ENCODE measurements at places on chromosomes 13 and 19.

GRCh38 chr13:24308068-24308445 lies 1.3 kb upstream of the C1QTNF9 start:
- no peak for DNase-seq

DNA sequence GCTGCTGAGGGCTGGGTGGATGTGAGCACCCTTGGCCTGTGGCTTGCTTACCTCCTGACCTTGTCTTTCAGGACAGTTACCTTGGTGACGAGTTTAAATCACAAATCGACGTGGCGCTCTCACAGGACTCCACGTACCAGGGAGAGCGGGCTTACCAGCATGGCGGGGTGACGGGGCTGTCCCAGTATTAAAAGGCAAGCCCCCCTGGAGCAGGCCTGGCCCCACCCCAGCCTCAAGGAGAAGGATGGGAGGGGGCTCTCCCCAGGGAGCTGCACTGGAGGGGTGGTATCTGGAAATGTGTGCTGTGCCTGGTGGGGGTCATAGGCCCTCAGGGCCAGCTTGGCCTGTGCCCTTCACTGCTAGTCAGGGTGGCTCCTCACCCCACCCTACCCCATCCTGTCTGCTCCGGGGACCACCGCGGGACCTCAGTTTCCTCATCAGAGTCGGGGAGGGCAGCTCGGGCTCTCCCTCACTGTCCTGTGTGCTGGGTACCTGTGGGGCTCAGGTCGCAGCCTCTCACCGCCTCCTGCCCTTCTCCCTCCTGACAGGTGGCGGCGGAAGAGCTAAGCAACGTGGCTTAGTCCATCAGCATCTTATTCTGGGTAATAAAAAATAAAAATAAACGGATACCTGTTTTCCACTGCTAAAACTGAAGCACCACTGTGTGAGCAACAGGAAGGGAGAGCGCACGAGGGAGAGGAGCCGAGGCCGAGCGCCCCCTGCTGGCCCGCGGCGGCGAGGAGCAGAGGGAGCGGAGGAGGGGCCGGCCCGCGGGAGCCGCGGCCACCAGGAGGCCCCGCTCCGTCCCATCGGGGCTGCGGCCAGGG lies 29.8 kb downstream of the CERS1 start:
- DNase-seq = peak; percentile 52

- no peak for DNase-seq
Observed at GRCh38 chr19:39236527-39236926, 8.3 kb downstream of the IFNL3 start.

GRCh38 chr19:35209646-35210045 lies 18.9 kb downstream of the FAM187B start:
- no peak for DNase-seq

DNA sequence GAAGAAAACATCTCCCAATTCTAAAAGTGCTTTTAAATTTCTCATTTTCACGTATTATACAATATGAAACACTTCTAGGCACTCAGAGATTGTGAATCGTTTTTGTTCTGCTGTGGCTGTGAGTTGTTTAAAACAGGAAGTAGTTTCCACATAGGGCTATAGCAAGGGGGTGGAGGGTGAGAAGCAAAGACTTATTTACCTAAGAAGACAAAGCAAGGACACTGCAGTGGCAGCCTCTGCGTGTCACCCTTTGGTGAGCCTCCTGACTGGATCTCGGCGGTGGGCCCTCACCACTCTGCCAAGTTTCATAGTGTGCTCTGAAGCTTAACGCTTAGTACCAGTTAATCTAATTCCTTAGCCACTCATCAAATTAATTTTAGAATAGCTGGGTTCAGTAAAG lies 56.8 kb downstream of the TNFSF13B start:
- no peak for DNase-seq

DNA sequence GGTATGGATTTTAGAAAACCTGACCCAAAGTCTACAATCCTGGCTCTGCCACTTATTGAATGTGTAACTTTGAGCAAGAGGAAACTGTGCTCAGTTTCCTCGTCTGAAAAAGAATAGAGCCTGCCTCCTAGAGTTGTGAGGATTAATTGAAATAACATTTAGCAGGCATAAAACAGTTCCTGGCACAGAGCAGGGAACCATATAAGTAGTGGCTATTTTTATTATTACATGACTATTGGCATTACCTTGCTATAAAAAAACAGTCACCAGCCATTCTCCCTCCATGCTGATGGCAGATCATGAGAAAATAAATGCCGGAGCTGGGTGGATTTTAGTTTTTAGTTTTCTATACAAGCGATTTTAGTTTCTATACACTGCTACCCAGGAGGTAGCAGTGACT lies 5.8 kb downstream of the DOCK9 start:
- no peak for DNase-seq

DNA sequence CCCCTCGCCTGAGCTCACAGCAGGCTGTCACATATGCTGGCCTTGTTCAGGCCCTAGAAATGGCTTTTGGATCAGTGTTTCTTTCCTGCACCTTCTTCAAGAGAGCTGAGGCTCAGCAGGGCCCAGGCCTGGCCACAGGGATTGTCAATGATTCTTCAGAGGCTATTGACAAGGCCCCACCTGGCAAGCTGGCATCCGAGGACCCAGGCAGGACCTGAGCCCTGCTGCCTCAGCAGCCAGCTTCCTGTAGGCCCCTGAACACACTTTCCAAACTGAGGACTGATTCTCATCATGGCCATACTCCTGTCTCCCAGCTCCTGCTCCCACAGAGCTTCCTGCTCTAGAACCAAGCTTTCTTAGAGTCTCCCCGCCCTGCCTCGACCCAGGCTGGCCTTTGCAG lies 136.8 kb downstream of the UQCRFS1 start:
- no peak for DNase-seq

DNA sequence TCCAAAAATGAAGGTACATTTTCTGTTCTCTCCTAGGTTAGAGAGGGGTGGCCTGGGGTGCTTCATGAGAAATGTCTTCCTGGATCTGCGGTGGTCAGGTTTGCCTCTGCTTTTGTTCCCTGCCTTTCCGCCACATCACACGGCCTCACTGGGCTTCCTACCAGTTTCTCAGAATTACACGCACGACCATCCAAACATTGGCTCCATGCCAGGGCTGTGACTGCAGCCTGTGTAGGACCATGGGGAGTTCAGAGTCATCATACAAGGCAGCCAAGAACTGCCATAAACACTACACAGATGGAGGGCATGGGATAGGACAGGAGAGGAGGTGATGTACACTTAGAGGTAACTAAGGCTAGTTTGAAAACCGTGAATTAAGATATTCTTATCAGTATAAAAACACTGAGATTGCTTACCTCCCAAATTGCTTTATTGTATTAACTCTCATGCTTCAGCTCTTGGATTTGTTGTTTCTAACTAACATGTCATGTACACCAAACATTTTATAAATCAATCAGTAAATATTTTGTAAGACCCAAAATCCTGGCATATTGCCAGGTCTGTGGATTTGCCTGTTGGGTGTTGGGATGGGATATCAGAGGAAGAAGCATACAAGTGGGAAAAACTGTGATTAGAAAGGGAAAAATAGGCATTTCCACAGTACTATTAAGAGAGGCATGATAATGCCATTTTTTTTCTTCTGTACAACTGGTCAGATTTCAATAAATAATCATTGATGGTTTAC lies 45.2 kb downstream of the CDADC1 start:
- peak; percentile 13 for DNase-seq

DNA sequence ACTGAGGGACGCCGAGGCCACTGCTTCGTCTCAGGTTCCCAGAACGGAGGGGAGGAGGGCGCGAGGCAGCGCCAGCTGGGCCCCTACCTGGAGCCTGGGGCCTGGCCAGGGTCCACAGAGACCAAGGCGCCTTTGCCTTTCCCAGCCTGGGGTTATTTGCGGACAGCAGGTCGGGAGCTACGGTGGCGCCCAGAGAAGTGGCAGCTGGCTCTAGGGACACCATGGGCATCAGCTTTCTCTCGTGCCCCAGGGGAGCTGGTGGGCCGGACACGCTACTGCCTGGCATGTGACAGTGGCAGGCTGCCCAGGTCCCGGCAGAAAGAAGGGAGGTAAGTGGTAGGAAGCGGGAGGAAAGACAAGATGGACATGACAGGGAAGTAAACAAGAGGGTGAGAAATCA lies 19.0 kb downstream of the AKT2 start:
- no peak for DNase-seq

- DNase-seq = no peak
Observed at GRCh38 chr13:33367926-33368325, 82.4 kb upstream of the STARD13 start.

GRCh38 chr13:67935626-67936025 lies 705.5 kb upstream of the PCDH9 start:
- no peak for DNase-seq

- no peak for DNase-seq
Observed at GRCh38 chr19:29504454-29504853, 21.3 kb upstream of the VSTM2B start.

DNA sequence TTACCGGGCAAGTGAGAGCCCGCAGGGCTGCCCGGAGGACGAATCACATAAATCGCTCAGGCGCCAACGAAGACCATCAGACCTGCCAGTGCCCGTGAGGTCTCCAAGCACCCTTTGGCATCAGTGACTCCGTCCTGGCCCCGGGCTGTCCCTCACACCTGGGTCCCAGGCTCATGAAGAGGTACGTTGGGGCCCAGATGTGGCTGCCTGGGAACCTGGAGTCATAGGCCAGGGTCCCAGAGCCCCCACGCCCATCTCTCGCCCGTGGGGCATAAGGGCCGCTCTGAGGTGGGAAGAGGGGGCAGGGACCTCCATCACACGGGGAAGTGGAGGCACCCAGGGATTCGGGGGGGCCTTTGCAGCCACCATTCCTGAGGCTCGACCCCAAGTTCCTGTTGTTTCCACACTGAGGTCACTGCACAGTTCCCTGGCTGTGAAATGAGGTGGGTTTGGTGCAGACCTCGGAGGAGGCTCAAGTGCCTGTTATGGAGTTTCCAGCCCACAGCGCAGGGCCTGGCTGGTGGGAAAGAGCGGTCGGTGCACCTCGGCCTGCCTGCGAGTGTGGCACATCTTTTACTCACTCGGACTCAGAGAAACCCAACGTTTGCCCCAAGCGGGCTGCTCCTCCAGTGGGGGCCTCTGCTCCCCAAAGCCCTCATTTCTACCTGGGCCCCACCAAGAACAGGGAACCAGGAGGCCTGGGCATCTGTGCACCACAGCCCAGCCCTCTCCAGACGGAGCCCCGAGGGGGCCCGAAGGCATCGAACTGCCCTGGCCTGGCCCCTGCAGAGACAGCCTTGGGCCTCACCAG lies 35.9 kb upstream of the C13orf46 start:
- DNase-seq = no peak

DNA sequence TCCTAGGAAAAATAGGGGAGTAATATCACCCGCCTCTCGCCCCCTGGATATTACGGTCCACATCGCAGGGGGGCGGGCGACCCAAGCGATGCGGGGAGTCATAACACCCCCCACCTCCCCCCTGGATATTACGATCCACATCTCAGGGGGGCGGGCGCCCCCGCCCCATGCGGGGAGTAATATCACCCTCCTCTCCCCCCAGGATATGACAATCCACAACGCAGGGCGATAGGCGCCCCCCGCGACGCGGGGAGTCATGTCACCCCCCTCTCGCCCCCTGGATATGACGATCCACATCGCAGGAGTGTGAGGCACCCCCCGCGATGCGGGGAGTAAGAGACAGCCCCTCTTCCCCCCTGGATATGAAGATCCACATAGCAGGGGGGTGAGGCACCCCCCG lies 684.4 kb upstream of the PCDH9 start:
- DNase-seq = no peak

DNA sequence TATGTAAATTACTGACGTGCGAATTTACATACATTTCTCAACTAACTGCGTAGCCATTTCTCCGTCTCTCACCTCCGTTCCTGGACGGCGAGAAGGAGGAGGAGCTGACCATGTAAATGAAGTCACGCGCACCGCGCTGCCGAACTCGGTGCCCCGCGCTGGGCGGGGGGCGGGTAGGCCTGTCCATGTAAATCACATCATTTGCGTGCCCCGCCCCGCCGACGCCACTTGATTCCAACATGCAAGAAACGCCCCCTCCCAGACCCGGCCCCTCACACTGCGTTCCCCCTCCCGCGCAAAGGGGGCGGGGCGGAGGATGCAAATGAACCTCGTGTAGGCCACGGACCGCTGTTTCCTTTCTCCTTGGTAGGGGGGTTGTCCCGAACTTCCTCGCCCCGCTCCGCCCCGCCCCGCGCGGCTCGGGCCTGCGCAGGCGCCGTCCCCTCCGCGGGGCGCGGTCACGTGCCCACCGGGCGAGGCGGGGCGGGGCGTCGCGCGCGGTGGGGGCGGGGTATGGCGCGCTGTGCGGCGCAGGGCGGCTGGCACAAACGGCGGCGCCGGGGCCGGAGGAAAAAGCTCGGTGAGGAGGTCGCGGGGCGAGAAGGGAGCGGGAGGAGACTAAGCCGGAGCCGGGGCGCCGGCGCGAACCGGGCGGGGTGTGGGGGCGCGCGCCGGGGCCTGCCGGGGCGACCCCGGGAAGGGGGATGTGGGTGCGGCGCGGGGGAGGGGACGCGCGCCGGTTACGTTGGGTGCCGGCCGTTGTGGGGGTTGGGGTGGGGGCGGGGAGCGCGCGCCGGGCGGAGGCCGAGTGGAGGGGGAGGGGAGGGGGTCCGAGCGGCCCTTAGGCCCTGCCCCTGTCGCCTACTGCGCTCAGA lies at the start of gene EGLN2:
TSS of gene EGLN2 (plus strand) at position 509 of the 875 bp plus-strand sequence. CDS start 1,382 bp downstream, outside the sequence.
- peak; percentile 100 for DNase-seq

DNA sequence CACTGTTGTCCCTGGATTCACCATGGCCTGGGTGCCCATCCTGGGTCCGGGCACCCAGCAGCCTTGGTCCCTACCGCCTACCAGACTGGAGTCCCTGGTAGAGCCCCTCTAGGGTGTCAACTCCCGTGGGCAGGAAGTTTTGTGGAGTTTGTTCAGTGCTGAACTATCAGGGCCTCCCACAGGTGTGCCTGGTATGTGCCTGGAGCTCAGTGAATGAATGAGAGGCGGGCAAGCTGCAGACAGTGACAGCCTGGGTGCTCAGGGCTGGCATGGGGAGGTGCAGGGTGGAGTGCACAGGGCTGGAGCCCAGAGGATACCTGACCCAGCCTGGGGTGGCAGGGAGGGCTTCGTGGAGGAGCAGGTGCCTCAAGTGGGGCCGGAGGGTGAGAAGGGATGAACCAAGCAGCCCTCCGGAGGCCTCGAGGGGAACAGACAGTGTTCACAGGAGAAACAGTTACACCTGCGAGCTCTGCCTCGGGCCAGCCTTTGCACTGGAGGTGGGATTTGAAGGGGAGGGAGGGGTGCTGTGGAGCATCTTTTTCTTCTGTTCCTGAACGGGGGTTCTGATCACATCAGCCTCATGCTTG lies 29.6 kb downstream of the PAK4 start:
- no peak for DNase-seq

GRCh38 chr13:22536851-22537250 lies 643.9 kb upstream of the SGCG start:
- DNase-seq = no peak

GRCh38 chr13:95902741-95903140 lies 150.5 kb downstream of the UGGT2 start:
- DNase-seq = no peak

- no peak for DNase-seq
Observed at GRCh38 chr19:18776288-18776594, 14.9 kb downstream of the COMP start.

DNA sequence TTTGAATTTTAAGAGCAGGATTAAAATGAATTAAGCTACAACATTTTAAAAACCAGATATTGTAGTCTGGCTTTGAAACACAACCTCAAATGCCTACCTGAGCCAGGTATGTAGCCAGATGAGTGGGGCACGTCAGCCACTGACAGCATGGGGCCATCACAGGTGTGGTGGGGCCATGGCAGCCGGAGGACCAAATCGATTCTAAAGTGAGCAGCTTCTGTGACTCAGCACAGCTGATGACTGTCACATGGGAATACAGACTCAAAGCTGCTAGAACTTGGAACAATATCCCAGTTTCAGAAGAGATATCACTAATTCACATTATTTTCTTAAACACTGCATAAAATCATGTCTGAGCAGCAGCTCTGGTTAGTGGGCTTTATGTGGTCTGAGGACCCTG lies 52.8 kb downstream of the SERP2 start:
- no peak for DNase-seq

Data from stimulated activated CD8-positive, alpha-beta memory T cell treated with anti-CD3 and anti-CD28 coated beads, Interleukin-2, amount 100 ng/mL, for 48 hours (primary cell).